ENCODE measurements at places on chromosomes 2 and 18.
A peak's percentile ranks its signal among the peaks of the same experiment; 100 is the strongest.

DNA sequence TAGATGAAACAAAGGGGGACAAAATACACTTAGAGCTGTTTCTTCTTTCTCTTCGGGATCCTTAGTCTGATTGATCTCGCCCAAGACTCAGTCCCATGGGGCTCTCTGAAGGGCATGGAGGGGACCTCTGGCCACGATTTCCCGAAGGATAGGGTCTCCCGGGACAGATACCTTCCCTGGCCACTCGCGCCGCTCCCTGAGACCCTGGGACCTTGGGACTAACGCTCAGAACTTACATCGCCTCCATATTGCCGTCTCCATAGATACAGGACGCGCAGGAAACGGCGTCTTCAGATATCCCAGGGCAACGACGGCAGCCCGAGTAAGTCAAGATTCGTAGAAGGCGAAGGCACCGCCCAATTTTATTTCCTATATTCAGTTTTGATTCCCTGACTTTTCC lies at the start of gene CFAP65:
TSS of gene CFAP65 (minus strand) at position 265 of the 400 bp plus-strand sequence. CDS start 2,468 bp downstream, outside the sequence.
- peak; percentile 45 for DNase-seq

- no peak for DNase-seq
These were observed 29.2 kb upstream of the STK17B start for GRCh38 chr2:196200557-196200956.

GRCh38 chr18:11489266-11489899 lies 120.0 kb upstream of the SLC35G4 start:
- no peak for DNase-seq

- DNase-seq: peak; percentile 75
These were observed 318.7 kb upstream of the NCKAP5 start for GRCh38 chr2:133886735-133887675.

DNA sequence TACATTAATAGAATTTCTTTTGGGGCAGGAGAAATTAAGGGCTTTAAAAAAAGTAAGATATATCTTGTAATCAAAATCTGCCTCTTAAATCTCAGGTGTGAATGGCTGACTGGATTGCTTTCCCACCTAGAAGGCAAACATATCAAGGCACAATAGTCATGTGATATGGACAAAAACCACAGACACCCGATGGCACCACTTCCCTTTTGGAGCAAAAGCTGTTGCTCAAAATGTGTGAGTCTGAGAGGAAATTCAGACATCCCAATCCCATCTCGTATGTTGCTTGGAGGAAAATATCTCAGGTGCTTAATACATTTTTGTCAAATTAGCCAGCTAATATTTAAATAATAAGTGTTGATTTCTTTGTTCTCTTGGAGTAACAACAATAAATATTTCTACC lies 120.7 kb downstream of the KCNF1 start:
- DNase-seq: no peak

- DNase-seq: no peak
These were observed 790.5 kb upstream of the ID2 start for GRCh38 chr2:7891312-7891711.

- DNase-seq: no peak
These were observed 41.6 kb downstream of the NDC80 start for GRCh38 chr18:2612996-2613395.

GRCh38 chr2:203669820-203670219 lies 36.6 kb upstream of the CD28 start:
- peak; percentile 22 for DNase-seq

- no peak for DNase-seq
These were observed 150.9 kb upstream of the SERTAD2 start for GRCh38 chr2:64804651-64805050.

DNA sequence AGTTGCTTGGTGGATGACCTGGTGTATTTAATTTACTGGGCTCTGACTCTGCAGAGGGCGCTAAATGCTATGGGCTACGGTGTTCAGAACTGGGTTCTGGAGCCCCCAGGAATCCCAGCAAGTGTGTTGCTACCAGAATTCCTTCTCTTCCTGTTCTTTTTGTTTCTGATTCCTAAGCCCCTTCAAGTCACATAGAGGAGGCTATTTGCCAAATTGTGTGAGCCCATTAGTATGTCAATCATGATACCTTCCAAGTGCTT lies 358.2 kb upstream of the SPRED2 start:
- DNase-seq: no peak

DNA sequence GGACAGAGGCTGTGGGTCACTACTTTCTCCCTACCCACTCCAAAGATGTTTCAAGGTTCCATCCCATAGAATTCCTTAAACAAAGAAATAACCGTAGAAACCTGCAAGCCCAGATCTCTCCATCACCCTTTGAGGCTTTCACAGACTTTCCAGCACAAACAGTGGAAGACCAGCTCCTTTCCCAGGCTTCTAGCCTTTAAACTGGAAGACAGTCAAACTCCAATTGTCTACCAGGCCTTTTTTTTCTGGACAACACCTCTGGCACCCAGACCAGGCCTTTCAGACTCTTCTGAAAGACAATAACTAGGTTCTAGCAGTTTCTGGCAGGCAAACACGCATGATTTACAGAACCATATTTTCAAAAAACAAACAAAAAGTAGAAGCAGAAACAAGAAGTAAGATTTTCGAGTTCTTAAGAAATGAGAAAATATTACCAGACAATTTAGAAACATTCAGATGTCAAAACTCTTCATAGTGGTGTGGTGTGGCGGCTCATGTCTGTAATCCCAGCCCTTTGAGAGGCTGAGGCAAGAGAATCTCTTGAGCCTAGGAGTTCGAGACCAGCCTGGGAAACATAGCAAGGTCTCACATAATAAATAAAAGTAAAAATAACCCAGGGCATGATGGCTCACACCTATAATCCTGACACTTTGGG lies 106.8 kb upstream of the MSH2 start:
- no peak for DNase-seq

DNA sequence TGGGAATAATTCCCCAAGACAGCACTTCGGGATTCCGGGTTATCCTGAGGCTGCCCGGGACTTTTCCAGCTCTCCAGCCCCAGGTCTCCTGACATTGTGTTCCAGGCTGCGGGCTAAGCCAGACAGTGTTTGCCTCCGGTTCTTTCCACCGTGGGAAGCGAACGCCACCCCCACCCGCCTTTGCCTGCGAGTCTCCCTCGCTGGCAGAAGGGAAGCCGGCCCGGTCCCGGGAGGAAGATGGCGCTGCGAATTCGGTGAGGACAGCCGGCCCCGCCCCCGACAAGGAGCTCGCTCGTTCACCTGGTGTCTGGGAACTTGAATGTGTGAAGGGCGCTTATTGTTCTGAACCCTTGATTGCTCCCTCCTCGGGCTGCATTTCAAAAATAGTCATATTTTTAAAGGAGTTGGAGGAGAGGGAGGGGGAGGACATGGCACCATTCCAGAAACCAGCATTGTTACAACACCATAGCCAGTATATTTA lies 2.9 kb downstream of the LRATD1 start:
- no peak for DNase-seq

- DNase-seq: peak; percentile 60
These were observed 219.0 kb downstream of the MYO3B start for GRCh38 chr2:170396799-170397459.

- DNase-seq: no peak
These were observed 76.8 kb downstream of the SOWAHC start for GRCh38 chr2:109690822-109691541.

DNA sequence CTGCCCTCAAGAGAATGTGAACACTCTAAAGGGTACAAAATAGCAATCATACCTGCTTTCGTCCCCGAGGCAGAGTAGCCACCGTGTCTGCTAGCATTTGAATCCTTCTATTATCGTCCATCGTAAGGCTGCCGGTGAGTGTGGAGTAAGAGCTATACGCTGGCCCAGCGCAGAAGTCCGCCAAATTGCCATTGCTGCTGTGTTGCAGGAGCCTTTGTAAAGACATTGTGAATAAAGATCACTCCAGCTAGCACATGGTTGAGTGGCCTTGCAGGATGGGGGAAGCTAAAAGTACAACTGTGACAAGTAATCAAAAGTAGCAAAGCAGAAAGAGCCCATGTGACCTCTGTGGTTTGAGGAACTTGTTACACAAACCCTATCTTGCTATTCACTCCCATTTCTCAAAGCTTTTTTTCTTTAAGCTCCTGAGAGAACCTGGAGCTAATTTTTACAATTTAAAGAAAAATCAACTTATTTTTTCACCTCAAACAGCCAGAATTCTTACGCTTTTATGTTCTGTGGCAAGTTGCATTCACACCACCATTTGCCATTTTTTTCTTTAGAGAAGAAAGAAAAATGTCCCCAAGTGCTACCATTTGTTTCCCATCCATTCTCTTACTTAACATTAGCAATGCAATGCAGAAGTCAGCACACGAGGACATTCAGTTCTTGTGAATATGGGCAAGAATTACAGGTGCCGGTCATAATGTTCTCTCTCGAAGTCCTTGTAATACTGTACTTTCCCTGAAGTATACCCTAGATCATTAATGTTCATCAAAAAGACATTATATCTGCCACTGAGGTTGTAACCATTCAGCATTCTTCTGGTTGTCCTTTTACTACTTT lies at the start of gene CYTIP:
TSS of gene CYTIP (minus strand) at position 295 of the 846 bp plus-strand sequence. CDS start at position 226, 69 bp downstream.
- DNase-seq: peak; percentile 91

- DNase-seq: peak; percentile 77
These were observed 100.7 kb upstream of the STK39 start for GRCh38 chr2:168348076-168348475.

GRCh38 chr2:55399815-55400214 lies 19.8 kb downstream of the CCDC88A start:
- no peak for DNase-seq

DNA sequence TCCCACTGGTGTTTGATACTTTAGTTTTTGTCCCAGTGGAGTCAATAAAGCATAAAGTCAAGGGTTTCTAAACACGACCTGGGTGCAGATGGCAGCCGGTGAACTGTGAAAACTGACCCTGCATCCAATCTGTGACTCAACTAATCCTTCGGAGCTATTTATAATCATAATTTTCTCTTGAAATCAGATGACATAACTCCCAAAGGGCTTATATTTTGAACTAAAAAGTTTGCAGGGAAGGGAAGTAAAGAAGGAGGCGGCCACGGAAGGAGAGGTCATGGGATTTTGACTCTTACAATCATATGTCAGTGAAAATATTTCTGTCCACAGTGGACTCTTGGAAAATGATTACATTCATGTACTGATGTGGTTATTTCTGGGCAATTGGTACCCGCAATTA lies 178.5 kb downstream of the PDE1A start:
- DNase-seq: no peak

DNA sequence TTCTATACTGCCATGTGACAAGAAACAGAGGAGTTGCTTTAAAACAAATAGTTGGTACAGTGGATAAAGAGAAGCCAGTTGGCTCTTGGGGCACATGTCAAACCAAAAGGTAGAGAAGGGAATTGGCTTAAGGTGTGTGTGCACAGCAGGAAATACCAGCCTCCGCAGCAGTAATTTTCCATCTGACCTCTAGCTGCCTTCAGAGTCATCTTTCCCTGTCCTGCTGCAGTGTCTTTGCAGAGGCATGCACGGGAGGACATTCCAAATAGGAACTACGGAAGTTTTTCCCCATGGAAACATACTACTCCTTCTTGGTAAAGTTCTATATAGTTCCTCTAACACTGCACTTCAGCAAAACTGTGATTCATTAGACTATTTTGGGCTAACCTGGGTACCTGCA lies 99.5 kb downstream of the RAB3GAP1 start:
- DNase-seq: no peak

- DNase-seq: no peak
These were observed 56.2 kb upstream of the LYPD6B start for GRCh38 chr2:148982282-148982681.

- DNase-seq: no peak
These were observed 33.4 kb downstream of the WDR43 start for GRCh38 chr2:28927878-28928277.

- peak; percentile 85 for DNase-seq
These were observed 773 bp downstream of the MBP start for GRCh38 chr18:77131652-77132368.

GRCh38 chr2:11903085-11903606 lies 156.7 kb downstream of the LPIN1 start:
- DNase-seq: peak; percentile 68

GRCh38 chr2:105134081-105134480 lies 96.2 kb downstream of the MRPS9 start:
- DNase-seq: no peak

- DNase-seq: peak; percentile 23
These were observed 27.4 kb upstream of the TAF1B start for GRCh38 chr2:9815844-9816279.

- DNase-seq: peak; percentile 60
These were observed 69.3 kb downstream of the NOL10 start for GRCh38 chr2:10620481-10620880.

- DNase-seq: no peak
These were observed 51.5 kb upstream of the RNU4ATAC start for GRCh38 chr2:121478996-121479745.

GRCh38 chr2:71940695-71941094 lies 207.0 kb downstream of the CYP26B1 start:
- DNase-seq: no peak

- no peak for DNase-seq
These were observed 18.2 kb upstream of the BOK start for GRCh38 chr2:241540401-241540770.

GRCh38 chr2:10658914-10659257 lies 30.9 kb downstream of the NOL10 start:
- no peak for DNase-seq

DNA sequence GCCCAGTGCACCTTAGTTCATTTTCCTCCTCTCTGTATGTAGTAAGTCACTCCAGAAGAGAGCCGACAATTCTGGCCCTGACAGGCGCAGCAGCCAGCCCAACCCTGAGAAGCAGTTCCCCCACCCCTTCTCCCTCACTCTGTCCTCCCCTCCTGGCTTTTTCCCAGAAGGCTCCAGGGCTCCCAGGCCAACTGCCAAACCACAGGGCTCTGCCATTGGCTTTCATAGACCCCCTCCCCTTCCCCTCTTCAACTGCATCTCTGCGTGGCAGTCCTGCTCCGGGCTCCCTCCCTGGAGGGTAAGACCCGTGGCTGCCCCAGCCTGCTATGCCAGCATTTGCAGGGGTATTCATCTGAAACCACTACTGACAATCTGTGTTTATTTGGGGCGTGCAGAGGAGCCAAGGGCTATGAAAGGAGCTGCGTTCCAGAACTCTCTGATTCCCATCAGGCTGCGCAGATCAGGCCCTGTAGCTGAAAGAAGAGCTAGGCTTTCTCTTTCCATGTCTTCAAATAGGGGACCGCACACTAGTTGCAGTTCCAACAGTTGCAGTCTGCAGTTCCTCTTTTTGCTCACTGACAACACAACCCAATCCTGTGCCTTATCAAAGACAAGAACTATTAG lies 388.6 kb upstream of the TNP1 start:
- DNase-seq: peak; percentile 87

- DNase-seq: no peak
These were observed 152.9 kb downstream of the SPP2 start for GRCh38 chr2:234203135-234203984.

DNA sequence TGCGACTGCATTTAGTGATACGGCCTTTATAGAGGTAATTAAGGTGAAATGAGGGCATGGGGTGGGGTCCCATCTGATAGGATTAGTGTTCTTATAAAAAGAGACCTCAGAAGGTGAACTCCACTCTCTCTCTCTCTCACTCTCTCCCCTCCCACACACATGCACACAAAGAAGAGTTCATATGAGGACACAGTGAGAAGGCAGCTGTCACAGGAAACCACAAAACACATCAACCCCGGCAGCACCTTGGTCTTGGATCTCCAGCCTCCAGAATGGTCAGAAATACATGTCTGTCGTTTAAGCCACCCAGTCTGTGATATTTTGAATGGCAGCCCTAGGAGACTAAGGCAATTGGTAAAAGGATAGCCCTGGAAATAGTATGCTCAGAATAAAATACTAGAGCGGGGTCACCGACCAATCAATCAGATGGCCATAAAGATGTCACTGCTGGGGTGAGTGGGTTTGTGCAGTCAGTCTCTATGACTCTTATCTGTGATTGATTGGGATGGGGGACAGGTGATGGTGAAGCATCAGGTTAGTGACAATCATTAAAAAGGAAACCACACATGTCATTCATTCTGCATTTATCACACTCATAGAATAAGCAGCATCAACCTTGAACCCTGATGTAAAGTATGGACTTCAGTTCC lies 118.9 kb upstream of the POU3F3 start:
- DNase-seq: peak; percentile 68

Measured in hematopoietic multipotent progenitor cell treated with erythropoietin and hydrocortisone succinate and interleukin-3 and kit ligand, for 4 days (in vitro differentiated cells).